LHCN-M2 (cell line): ENCODE measurements at places on chromosomes 2 and 18. TPM values are rescaled to one million over a fixed set of nuclear protein-coding genes. Genes with fewer than 3 reads are reported as not detected.
A peak's percentile ranks its signal among the peaks of the same experiment; 100 is the strongest.

GRCh38 chr2:216316743-216317142 lies 55.5 kb downstream of the MARCHF4 start:
- DNase-seq: peak; percentile 35

GREB1 gene
- total RNA-seq: 0.38 and 0.57 TPM in 2 replicates

GLS gene
- total RNA-seq: 139 and 145 TPM in 2 replicates

SP9 gene
- 0.06 TPM in 1 of 2 replicates, not detected in the other for total RNA-seq

GRCh38 chr2:11245322-11245721 lies 90.1 kb downstream of the SLC66A3 start:
- no peak for DNase-seq

DNA sequence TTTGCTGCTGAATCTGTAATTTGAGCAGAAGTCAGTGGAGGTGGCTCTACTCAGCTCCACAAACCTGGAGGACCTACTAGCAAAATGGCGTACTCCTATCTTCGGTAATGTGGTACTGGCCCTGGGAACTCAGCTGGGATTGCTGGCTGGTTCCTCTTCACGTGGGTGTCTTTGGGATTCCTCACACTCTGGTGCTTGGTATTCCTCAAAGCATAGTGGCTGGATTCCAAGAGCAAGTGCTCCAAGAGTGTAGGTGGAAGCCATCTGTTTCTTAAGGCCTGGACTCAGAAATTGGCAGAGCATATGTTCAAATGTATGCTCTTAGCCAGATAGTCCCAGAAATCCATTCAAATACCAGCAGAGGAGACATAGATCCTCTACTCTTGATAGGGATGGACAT lies 281.9 kb upstream of the CDH7 start:
- DNase-seq: no peak

DNA sequence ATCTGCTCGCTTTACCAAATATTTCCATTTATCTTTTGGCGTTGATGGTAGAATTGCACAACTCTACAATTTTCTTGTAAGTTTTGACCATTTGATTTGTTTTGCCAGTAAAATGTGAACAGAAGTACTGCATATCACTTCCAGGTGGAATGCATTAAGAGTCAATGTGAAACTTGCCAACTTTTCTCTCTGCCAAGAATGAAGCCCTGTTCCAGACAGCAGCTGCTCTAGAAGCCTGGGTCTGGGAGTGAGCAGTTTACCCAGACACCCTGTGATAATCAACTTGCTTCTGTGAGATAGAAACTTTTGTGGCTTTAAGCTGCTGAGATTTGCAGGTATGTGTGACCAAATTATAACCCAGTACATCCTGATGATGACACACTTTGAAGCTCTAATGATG lies 115.9 kb upstream of the SYT4 start:
- no peak for DNase-seq

SFT2D3 gene
- 6.0 and 6.5 TPM in 2 replicates for total RNA-seq

- no peak for DNase-seq
Measured at GRCh38 chr2:73033142-73033765, 38.3 kb downstream of the SFXN5 start.

GKN1 gene
- total RNA-seq: not detected in 2 replicates

XPO1 gene
- total RNA-seq: 187 and 191 TPM in 2 replicates

GRCh38 chr18:57429167-57430078 lies 5.8 kb upstream of the ONECUT2 start:
- no peak for DNase-seq

GRCh38 chr2:46073540-46074046 lies 223.6 kb upstream of the EPAS1 start:
- peak; percentile 96 for DNase-seq

DNA sequence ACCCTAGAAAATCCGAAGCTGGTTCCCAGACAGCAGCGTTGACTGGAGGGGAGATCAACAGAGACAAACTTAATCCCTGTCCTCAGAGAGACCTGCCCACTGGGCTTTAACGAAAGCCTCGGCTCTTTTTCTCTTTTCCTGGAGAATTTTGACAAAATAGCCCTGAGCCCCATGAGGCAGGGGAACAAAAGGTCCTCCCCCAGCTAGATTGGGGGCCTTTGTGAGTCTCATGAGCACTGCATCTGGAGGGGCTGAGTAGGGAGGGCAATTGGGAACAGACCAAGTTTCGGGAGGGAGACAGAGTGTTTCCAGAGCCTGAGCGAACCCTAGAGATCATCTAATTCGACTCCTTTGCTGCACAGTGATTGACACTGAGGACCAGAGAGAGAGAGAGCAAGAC lies 123.9 kb upstream of the HAAO start:
- DNase-seq: no peak

DNA sequence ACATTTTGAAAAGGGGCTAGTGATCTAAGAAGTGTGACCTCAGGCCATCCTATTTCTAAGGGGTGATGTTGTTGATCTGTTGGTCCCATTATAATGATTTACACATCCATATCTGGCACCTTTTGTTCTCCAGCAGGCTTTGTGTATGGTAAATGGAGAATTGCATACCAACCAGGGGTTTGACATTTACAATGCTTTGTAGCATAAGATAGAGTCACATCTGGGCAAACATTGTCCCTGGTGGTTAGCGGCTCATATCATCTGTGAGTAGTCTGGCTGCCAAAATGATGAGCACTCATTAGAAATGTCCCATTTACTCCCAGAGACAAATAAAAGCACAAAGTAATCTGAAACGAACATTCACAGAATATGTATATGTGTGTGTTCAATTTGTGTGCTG lies 1775.5 kb upstream of the CELF4 start:
- no peak for DNase-seq

- no peak for DNase-seq
Measured at GRCh38 chr2:195312662-195313061, 344.4 kb upstream of the SLC39A10 start.

DNA sequence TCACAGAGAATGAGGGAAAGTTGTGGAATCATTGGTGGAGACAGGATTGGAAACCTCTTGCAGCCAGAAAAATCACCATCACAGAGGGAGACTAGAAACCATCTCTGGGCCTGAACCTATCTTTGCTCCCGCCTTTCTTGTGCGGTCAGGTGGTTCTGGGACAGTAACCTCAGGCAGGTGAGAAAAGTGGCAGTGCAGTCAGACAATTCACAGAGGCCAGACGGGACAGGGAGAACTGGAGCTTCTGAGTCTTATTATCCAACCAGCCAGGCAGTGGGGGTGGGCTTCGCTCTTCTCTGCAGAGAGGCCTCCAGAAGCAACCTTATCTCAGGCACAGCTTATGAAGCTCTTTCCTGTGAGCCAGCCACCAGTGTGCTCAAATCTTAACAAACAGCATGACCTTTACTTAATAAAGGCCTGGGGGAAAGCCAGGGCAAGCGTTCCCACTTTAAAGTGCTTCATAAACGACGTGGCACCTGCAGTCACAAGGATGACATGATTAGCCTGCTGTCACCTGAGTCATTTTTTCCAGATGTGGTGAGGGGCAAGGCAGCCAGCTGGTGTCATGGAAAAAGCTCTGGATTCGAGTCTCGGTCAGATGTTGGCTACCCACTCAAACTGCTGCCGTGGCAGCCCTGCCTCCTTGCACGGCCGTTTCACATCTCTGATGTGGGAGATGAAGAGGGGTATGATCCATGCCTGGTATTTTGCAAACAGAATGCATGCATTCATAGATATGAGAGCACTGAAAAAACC lies 109.7 kb downstream of the B3GNT2 start:
- DNase-seq: no peak

ABCG5 gene
- not detected in 2 replicates for total RNA-seq

UGT1A3 gene
- total RNA-seq: not detected in 2 replicates

TCF23 gene
- not detected in 2 replicates for total RNA-seq

GRCh38 chr2:219277703-219278654 lies 1.2 kb upstream of the DNAJB2 start:
- DNase-seq: peak; percentile 77

DNA sequence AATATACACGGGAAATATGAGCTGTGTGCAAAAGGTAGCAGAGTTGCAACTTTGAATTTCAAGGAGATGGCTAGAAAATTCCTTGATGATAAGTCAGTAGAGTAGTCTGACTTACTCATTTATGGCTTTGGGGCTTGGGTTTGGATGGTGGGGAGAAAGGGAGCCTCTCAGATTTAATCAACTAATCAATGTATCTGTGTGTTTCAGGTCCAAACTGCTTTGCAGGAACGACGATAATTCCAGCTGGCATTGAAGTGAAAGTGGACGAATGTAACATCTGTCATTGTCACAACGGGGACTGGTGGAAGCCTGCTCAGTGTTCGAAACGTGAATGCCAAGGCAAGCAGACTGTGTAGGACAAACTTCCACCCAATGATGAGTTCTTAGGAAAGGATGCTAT lies 164.6 kb downstream of the VWC2L start:
- DNase-seq: no peak

DNA sequence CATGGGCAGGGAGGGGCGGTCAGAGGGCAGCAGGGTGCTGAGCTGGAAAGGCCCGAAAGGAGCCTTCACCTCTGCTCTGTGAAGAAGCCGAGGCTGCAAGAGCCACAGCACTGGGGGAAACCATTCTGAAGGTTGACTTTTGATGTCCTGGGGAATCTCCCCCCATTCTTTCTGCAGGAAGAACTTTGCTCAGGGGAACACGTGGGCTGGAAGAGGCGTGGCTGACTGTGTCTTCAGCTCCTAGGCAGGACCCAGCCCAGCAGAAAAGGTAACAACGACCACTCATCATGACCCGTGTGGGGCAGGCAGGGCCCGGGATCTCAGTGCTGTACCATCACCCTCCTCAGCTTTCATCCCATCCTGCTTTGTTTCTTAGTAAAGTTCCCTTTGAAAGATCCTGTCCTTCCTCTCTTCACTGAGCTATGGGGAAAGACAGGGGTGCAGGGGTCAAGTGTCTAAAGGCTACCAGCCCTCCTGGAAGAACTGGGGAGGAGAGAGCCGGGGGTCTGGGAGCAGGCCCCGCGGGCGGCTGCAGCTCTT lies 312.7 kb downstream of the CELF4 start:
- no peak for DNase-seq

DNA sequence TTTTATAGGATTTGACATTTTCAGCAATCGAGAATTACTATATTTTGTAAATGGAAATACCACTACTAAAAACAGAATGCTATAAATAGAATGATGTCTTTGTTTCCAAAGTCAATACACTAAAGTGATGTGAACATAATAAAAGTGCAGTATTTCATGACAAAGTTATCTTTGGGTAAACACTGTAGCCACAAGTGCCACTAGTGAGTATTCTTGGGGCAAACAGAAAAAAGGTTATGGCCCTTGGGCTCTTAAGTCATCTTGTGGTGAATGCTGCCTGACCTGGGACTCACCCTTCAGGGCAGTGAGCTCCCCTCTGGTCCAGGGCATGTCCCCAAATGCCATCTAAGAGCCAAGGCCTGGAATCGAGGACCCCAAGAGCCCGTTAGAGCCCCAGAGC lies 99.2 kb upstream of the KYNU start:
- DNase-seq: no peak

- DNase-seq: peak; percentile 65
Measured at GRCh38 chr2:68284896-68285295, 32.6 kb upstream of the PPP3R1 start.

GRCh38 chr2:15965564-15966019 lies 25.2 kb downstream of the MYCN start:
- DNase-seq: no peak

GRCh38 chr18:34623557-34623956 lies 86.5 kb upstream of the DTNA start:
- no peak for DNase-seq

DNA sequence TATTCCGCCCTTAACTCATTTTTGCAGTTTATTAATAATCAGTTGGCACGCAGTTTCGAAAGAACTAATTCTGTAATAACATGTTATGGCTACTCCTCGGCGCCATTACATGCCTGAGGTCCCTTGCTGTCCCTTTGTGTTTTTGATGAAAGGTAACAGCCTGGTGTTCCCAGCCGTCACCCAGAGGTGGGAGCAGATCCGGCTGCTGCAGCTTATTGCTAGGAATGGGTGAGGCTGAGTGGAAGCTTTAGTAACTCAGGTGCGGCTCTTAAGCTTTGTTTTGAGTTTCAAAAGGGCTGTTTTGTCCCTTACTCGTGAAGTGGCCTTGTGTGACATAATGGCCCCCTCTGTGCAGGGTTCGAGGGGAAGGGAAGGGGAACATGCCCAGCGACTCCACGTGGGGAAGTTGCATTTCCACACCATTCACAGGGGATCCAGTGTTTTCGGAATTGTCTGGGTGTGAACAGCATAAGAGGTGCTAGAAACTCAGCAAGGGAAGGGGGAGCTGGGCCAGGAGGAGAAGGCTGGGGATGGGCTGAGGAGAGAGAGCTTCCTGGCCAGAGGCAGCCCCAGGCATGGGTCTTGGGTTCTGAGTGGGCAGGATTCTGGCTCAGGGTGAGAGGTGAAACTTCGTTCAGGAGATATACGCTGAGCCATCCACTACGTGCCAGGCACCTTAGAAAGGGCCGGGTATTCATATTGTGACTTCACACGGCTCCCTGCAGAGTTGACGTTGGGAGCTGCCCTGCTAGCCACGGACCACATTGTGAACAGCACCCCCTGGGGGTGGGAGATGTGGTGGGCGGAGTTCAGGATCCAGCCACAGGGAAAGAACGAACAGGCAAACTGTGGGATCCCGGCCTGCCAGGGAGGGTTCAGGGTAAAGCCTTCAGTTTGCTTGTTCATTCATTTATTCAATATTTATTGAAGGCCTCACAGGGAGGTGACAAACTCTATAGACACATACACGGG lies 84.4 kb downstream of the TGOLN2 start:
- no peak for DNase-seq

GRCh38 chr2:218960309-218961165 lies 1.1 kb downstream of the CDK5R2 start:
- no peak for DNase-seq

OSBPL6 gene
- total RNA-seq: 12.2 and 18.1 TPM in 2 replicates

DNA sequence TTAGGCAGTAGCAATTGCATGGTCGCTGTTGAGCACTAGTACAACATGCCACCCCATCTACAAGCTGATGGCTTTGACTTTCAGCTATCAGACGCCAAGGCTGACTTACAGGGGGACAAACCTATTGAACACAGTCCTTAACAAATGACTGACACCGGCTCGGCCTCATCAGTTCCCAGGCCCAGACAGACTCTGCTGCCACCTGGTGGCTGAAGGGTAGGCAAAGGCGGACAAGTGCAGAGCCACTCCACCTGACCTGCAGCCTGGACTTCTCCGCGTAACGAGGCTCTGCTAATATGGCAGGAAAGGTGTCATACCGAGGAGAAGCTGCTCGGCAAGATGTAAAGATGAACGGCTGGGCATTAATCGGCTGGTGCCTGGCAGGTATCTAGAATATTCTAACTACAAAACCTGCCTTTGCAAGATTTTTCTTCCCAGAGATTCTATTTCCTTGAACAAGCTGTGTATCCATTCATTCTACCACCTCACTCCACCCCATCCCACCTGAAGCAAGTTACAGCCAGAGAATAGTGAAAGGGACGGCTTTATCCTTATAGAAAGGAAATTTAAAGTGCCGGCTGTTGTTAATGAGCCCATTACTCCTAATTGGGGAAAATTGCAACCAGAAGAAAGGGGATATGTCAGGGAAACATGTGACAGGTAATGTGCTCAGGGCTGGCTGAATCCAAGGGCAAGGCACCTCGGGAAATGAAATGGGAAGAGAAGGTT lies 67.4 kb downstream of the STEAP3 start:
- no peak for DNase-seq

DNA sequence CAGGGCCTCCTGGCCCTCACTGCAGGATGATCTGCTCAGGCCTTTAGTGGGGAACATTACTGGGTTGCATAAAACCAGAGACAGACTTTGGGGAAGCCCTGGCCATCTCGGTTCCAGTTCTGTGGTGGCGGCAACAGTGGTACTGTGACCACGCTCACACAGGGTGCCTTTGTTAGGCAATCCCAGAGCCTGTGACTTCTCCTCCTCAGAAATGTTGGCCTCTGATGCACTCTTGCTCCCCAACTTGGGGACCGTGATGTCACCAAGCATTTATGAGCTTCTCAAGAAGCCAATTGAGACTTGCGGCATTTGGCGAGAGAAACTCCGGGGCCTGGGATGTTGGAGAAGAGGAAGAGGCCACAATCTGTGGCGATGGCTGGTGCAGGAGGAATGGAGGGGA lies 80.9 kb upstream of the PKDCC start:
- no peak for DNase-seq

MC5R gene
- not detected in 2 replicates for total RNA-seq
